ENCODE measurements at places on chromosomes 7 and 10.

DNA sequence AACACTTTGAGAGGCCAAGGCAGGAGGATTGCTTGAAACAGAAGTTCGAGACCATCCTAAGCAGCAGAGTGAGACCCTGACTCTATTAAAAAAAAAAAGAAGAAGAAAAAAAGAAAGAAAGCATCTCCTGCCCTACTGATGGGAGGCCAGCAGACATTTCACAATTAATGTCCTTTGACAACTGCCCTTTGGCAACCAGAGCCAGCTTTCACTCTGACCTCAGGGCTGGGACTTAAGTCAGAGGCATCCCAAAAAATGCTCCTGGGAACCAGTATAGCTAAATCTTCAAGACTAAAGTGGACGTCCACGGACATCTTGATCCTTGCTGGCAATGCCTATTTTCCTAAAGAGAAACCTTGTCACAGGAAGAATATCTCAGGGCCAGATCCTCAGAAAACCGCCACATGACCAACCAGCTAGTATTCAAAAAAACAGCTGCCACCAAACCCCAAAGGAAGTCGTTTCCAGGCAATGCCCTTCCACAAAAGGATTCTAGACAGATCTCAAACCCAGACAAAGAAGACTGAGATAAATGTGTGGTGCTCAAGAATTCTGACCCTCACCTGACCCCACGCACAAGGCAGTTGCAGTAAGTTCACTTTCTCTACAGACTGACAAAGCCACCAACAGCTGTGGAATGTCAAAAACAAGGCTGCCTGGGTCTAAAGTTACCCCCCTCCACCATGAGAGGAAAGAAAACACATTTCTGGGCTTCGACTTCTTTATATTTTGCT lies 18.4 kb downstream of the GFRA1 start:
- DNase-seq: no peak

- no peak for DNase-seq
These were observed 108.3 kb upstream of the HDAC9 start for GRCh38 chr7:18387191-18387735.

- no peak for DNase-seq
These were observed 1.8 kb downstream of the ARMC10 start for GRCh38 chr7:103076764-103077163.

DNA sequence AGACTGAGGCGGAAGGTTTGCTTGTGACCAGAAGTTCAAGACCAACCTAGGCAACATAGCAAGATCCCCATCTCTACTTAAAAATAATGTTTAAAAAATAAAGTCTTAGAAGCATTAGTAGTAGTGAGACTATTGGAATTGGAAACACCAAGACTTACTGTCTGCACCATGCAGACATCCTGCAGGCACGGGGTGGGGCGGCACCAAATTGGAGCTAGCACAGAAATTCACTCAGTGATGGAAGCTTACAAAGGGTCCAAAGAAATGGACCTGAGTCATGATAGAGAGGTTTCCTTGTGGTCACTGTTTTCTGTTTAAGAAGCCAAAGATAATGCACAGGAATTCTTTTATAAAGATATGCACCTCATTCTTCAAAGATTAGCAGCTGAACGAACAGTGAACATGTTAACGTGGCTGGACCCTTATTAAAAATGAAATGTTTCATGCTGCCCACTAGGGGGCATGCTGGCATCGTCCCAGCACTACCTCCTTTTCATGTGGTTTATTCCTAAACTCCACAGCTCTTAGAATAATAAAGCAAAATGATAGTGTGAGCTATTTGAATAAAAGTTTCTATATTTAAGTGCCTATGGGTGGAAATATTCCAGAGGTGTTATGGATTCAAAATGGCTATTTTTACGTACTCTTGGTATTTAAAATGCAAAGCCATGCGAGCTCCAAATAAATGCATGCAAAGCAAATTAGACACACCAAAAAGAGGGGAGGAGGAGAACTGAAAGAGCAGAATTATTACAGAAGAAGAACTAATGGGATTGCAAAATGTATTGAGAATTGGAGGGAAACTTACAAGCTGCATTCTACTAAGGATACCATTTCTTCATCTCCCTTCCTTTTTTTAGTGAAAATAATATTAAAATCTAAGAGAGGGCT lies 28.6 kb downstream of the PDSS1 start:
- peak; percentile 39 for DNase-seq

GRCh38 chr7:155594163-155594732 lies 47.9 kb upstream of the CNPY1 start:
- no peak for DNase-seq

DNA sequence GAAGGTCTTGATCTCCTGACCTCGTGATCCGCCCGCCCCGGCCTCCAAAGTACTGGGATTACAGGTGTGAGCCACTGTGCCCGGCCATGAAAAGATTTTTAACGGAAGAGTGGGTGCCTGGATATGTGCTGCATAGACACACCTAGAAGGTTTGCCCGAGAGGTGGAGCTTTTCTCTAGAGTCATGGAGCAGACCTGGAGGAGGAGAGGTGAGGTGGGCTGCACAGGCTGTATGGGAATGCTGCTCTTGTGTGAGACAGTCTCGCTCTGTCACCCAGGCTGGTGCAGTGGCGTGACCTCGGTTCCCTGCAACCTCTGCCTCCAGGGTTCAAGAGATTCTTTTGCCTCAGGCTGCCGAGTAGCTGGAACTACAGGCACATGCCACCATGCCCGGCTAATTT lies 103.3 kb downstream of the ACTR3B start:
- no peak for DNase-seq

GRCh38 chr7:155333346-155334234 lies 35.9 kb downstream of the INSIG1 start:
- DNase-seq: no peak

DNA sequence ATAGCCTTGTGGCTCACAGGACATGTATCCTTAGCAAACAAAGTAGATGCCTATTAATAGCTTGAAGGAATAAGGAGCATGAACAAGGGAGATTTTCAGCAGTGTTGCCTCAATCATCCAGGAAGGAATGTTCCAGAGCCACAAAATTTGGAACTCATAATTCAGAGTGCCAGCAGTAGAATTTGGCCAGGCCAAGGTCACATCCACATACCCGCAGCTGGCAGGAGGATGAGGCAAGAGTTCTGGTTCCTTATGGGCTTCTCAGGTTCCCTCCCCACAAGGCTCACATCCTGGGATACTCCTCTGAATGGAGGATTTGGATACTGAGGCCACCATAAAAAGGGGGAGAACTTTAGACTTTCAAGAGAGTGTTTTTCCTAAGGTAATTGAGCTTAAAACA lies 45.8 kb downstream of the SUFU start:
- DNase-seq: no peak

DNA sequence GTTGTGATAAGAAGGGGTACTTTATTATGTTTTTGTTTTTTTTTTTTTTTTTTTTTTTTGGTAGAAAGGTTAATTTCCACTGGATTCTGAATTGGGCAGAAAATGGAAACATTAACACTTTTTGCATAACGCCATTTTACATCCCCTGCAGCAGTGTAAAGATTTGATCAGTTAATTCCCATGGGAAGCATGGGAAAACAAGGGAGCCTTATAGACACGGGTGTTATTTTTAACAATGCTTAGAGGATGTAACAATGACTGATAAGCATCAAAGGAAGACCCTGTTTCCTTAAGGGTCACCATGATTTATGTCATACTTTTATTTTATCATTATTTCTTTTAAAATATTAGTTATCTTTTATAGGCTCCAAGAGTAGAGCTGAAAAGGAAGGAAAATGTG lies 140.2 kb downstream of the CDK14 start:
- no peak for DNase-seq
